ENCODE measurements at places on chromosomes 6 and 20.

DNA sequence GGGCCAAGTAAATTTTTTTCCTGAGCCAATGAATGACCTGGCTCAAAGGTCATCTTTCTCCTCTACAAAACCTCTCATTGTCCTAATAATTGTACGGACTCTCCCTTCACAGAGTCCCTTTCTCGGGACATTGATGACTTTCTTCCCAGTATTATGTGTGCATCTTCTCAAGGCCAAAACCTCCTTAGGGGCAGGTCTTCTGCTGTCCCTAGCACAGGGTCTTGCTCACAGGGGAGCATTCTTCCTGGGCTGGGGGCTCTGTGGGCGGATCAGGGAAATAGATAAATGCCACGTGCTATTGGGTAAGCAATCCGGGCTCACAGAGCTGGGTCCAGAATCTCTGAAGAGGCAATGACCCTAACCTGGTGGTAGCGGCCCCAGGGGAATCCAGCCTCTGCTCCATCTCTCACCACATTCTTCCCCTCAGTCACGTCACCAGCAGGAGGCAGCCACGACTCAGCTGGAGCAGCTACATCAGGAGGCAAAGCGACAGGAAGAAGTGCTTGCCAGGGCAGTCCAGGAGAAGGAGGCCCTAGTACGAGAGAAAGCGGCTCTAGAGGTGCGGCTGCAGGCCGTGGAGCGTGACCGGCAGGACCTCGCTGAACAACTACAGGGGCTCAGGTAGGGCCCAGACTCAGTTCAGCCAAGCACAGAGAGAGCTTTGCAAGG lies 23.5 kb downstream of the CEP250 start:
- DNase-seq, result no peak

GRCh38 chr6:14317387-14317970 lies 199.9 kb downstream of the CD83 start:
- DNase-seq, result no peak

GRCh38 chr6:10434235-10434634 lies 19.4 kb upstream of the TFAP2A start:
- DNase-seq, result no peak

DNA sequence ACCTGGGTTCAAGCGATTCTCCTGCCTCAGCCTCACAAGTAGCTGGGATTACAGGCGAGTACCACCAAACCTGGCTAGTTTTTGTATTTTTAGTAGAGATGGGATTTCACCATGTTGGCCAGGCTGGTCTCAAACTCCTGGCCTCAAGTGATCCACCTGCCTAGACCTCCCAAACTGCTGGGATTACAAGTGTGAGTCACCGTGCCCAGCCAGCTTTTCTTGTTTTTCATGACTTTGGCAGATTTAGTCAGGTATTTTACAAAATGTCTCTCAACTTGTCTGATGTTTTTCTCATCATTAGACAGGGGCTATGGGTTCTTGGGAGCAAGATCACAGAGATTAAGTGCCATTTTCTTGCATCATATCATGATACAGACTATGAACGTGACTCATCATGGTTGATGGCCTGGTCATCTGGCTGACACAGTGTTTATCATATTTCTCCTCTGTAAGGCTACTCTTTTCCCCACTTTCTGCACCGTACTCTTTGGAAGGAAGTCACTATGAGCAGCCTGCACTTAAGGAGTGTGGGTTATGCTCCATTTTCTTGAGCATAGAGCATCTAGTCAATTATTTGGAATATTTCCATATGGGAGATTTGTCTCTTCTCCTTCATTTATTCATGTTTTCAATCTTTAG lies 67.8 kb downstream of the RNF182 start:
- DNase-seq, result no peak

DNA sequence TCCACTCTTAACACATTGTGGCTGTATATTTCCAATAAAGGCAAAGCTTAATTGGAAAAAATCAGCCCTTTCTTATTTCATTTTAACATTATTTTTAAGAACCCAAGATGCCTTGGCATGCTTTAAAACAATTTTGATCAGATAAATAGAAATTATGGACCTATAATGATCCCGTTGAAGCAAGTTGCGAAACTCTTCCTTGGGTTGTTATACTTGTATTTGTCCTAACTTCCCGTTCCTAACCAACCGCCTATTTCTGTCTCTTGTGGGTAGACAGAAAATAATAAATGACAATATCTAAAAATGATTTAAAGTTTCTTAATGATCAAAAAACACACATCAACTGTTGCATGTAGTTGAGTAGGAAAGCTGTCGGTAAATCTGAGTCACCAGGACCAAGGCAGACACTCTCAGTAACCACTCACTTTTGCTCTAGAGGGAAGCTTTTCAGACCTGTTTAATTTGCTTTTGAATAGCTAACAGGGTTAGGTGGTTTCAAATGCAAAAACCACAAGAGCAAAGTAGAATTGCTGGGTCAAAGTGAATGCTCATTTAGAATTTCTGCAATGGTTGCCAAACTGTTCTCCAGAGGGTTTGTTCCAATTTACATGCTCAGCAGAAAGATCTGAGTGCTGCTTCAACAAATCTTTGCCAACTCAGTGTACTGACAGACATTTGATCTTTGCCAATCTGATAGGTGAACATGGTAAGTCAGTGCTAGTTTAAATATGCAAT lies 34.2 kb upstream of the KCNK5 start:
- DNase-seq, result no peak

DNA sequence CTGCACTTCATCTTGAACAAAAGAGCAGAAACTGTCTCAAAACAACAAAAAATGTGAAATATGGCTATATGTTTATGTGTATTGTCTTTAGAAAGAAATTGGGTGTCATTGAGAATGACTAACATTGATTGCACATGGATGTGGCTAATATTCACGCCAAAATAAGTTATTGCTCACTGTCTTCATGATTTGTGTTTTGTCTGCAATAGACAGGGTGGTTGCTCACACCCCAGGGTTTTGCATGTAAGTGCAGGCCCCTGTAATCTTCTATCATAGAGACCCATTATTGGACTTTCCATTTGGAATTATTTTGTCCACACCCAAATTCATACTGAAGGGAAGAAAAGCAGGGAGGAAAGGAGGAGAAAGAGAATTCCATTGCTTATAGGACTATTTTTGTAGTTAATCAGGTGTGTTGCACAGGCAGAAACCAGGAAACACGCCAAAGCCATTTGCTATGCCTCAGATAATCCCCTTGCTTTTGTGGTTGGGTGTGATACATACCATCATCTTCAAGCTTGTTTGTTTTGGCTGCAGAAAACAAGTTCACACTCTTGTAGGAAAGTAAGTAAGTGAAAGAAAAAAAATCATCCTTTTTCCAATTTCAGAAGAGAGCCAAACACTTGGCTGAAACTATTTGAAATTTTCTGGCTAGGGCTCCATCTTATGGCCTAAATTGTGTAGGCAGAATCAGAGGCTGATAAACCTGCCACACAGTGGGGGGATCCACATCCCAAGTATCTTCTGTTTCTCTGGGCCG lies 214.1 kb downstream of the COL12A1 start:
- DNase-seq, result no peak

- DNase-seq, result no peak
These were observed 25.2 kb downstream of the TFAP2B start for GRCh38 chr6:50843842-50844241.

DNA sequence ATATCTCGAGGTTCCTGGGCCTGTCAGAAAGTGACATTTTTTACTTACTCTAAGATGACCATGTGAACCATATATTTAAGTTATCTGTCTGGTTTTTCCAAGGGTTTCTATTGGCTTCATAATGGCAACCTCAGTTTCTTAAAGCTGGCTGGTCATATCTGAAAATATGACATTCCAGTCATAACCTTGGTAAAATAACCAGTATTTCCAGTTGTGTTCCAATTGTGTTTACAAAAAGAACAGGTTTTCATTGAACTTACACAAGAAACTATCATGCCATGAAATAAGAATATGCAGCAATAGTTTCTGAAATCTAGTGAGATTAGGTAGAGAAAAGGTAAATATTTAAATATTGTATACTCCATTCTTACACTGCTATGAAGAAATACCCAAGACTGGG lies 61.7 kb upstream of the HMGN3 start:
- DNase-seq, result no peak

DNA sequence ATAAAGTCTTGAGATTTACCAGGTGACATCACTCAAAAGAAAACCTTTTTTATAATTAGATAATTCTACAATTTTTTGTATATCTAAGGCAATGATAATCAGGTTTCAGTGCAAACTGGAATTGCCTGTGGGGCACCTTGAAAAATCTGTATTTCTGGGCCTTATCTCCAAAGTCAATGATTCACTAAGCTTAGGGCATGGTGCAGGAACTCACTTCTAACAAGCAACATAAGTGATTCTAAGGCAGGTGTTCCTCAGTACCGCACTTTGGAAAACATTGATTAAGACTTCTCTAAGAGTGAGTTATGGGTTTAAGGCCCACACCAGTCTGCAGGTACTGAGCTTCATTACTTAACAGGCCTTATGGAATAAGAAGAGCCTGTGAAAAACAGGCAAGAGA lies 115.3 kb downstream of the COL12A1 start:
- no peak for DNase-seq

DNA sequence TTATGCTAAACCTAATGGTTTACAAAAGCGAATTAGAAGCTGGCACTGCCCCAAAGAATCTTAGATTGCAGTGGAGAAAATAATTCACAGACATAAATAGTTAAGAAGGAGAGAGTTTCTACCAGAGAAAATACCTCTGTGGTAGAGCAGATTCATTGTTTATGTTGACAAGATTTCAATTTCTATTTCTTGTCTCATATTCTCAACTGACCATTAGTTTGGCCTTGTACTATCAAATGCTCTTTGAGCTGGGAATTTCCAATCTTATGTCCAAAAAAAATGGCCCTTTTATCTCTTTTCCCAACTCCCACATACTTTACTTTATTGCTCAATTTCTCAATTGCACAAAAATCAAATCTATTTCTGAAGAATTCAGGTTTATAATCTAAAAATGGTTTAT lies 804.1 kb upstream of the CITED2 start:
- DNase-seq, result no peak

- no peak for DNase-seq
These were observed 5.6 kb downstream of the SPATA2 start for GRCh38 chr20:49909499-49910339.

- DNase-seq, result no peak
These were observed 17.4 kb upstream of the TCP11 start for GRCh38 chr6:35158520-35158919.

DNA sequence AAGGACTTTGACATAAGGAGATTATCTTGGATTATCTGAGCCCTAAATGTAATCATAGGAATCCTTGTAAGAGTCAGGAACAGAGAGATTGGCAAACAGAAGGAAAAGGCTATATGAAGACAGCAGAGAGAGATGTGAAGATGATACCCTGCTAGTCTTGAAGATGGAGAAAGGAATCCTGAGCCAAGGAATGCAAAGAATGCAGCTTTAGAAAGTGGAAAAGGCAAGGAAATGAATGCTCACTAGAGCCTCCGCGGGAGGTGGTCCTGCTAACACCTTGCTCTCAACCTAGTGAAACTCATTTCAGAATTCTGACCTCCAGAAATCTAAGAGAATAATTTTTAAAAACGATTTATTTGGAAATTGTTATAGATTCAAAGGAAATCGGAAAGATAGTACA lies 117.1 kb downstream of the TBXT start:
- no peak for DNase-seq

GRCh38 chr6:5151360-5151954 lies 66.3 kb downstream of the PPP1R3G start:
- no peak for DNase-seq

DNA sequence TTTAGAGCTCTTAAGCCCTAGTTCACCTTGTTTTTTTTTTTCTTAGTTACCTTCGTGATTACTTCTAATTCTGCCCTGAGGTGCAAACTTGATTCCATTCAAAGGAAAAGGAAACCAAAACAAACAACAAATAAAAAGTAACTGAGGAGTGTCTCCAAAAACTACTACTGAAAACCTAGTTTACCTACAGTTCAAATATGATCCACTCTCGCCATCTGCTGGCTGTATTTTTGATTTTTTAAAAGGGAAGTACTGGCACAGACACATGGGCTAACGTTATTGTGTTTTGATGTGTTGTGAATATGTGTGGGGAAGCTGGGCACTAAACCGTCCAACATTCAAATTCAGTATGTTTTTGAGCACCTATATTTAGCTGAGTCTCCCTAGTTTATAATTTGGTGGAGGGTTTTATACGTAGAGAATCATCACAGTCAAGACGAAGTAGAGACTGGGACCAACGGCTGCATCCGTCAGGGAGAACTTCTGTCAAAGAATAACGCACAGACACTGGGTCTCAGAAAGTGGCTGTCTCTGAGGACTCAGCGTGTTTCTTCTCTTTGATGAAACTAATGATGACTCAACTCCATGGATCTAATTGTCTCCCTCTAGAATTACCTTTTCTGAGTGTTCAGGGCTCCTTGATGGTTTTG lies 373.5 kb upstream of the BTBD3 start:
- no peak for DNase-seq

- DNase-seq, result no peak
These were observed 78.6 kb downstream of the INSM1 start for GRCh38 chr20:20446425-20447015.

GRCh38 chr6:103522045-103522444 lies 1337.7 kb downstream of the HACE1 start:
- no peak for DNase-seq

DNA sequence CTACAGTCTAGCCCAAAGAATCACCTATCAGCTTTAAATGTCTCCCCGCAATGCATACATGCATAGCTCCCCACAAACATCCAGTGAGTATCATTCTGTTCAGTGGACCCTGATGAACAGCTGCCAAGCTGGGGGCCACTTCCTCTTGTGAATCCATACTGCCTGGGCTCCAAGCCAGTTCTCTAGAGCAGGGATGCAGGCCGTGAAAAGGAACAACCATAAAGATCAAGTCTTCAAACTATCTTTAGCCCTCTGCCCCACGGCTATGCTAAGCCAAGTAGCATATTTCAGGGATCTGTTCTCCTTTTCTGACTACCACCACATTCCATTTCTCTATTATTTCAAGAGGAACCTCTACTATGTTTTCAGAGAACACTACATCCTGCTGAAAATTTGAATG lies 191.7 kb upstream of the BTBD3 start:
- DNase-seq, result no peak

DNA sequence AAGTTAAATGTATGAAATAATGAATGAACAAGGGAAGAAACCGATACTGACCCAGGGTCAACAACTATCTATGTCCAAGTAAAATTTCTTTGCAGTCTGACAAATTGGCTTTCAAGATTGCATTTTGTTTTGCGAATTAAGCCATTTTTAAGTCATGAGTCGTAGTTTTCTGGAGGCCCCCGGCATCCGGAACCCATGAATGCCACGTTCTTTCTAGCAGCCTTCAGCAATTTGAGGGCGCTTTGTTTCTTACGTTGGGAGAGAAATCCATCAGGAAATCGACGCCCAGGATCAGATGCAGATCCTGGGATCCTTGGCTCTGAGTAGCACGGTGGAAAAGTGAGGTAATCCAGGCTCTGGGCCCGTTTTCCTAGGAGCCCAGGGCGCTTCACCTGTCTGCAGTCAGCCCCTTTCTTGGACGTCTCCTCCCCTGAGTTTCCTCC lies 309 bp upstream of the ABRACL start:
- no peak for DNase-seq

- DNase-seq, result no peak
These were observed 13.1 kb downstream of the ITPR3 start for GRCh38 chr6:33634161-33634727.

GRCh38 chr6:106844930-106845329 lies 129.6 kb downstream of the CD24 start:
- no peak for DNase-seq
